ENCODE measurements at places on chromosomes 13 and 19.

GRCh38 chr13:105363261-105364190 is 1171.9 kb downstream of the EFNB2 start:
- DNase-seq, result peak; percentile 61

- no peak for DNase-seq
Measured at GRCh38 chr13:111325941-111326620, 5.6 kb downstream of the TEX29 start.

GRCh38 chr19:8361921-8362793 is 1.8 kb upstream of the ANGPTL4 start:
- no peak for DNase-seq

GRCh38 chr19:3283246-3283751 is 58.8 kb downstream of the CELF5 start:
- no peak for DNase-seq

GRCh38 chr19:19321141-19321577 is 530 bp downstream of the MAU2 start:
- no peak for DNase-seq

GRCh38 chr13:35871561-35871960 is 259.6 kb downstream of the DCLK1 start:
- no peak for DNase-seq

GRCh38 chr13:96680898-96681297 is 313.4 kb downstream of the OXGR1 start:
- no peak for DNase-seq

GRCh38 chr19:49497789-49498103 is 1.5 kb downstream of the RPS11 start:
- no peak for DNase-seq

DNA sequence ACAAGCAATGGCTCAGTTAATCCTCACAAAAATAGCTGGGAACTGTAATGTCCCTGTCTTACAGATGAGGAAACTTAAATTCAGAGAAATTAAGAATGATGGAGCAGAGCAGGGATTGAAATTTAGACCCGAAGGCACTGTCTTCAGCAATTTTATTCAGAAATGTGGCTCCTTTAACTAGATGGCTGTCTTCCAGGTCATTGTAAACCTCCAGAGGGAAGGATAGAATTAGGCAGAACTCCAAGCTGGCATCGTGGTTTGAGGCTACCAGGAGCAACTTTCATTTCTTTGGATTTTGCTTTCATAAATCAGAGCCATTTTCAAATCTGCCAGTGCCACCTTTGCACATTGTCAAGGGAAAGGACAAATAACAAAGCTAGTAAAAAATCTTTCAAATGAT is 339.0 kb downstream of the DCT start:
- DNase-seq, result peak; percentile 5

GRCh38 chr19:53867225-53868090 is at the start of gene MYADM:
Gene MYADM (plus strand): TSS chr19:53867883. CDS start chr19:53873530, 5,647 bp downstream.
- DNase-seq, result no peak

DNA sequence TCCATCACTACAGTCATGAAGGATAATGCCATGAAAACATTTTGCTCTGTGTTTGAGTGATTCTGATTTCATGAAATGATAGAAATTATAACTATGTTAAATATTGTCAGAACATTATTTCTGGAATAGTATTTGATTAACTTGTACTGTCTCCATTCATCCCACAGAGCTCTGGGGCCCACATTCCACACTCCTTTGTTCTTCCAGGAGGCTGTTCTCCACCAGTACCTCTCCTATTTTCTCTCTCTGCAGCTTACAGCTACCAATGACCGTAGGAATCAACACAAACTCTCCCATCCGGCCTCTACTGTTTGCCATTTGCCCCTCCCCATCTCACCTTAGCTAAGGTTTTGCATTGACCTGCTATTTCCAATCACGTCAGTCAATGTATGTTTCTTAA is 240.9 kb downstream of the LMO7 start:
- DNase-seq, result no peak

DNA sequence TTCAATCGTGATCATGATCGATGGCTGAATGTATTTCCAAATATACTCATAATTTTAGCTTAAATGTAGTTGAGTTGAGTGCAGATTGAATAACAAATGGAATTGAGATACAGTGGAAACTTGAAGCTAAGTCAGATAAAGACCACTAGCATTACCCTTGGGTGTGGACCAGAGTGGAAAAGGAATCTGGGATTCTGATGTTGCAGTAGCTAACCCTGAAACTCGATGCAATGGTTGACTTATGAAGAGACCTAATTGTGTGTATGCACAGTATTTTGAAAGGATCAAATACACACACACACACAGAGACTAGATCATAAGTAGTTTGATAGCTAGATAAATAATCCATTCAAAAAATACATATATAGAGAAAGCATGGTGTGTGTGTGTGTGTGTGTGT is 135.8 kb downstream of the RXFP2 start:
- DNase-seq, result no peak

- no peak for DNase-seq
Measured at GRCh38 chr19:10422046-10422461, 1.7 kb downstream of the PDE4A start.

GRCh38 chr13:66482836-66483235 is 747.3 kb downstream of the PCDH9 start:
- DNase-seq, result no peak

DNA sequence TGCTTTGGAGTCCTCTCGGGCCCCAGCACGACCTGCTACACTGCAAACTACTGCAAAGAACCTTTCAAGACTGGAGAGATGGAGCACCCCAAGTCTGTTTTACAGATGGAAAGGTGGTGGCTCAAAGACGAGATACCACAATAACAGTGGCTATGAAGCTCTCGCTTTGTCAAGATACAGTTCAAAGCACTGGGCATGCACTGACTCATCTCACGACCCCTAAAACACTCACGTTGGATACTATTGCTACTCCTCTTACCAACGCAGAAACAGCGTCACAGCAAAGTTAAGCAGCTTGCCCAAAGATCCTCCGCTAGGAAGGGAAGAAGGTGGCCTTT is 24.0 kb upstream of the LAIR1 start:
- no peak for DNase-seq

DNA sequence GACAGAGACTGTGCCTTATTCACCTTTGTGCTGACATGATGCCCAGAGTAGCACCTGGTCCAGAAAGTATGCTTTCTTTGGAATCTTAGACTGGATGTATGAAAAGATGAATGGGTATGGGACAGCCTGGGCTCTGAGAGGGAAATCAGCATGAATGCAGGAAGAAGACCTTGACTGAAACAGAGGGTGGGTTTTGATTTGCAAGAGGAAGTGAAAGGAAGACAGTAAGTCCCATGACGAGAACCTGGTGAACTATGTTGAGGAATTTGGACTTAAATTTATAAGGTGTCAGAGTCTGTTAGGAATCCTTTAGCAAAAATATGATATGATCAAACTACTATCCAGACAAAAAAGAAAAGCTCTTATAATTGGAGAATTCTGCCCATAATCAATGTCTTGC is 301.9 kb downstream of the SPRY2 start:
- no peak for DNase-seq

DNA sequence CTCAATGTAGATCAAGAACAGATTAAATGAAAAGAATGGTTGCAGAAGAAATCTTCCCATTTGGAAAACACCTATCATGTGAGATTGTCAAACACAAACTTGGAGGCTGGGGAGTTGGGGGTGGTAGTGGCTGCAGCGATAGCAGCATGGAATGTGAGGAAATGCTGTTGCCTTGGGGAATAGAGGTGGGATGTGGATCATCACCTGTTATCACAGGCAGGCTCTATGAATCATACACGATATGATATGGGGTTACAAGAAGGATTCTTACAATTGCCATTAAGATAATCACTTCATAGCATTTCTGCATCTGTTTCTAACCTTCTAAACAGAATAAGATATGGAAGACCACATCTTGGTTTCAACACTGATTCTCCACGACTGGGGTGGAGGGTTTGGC is 88.7 kb downstream of the RNASEH2B start:
- DNase-seq, result no peak

DNA sequence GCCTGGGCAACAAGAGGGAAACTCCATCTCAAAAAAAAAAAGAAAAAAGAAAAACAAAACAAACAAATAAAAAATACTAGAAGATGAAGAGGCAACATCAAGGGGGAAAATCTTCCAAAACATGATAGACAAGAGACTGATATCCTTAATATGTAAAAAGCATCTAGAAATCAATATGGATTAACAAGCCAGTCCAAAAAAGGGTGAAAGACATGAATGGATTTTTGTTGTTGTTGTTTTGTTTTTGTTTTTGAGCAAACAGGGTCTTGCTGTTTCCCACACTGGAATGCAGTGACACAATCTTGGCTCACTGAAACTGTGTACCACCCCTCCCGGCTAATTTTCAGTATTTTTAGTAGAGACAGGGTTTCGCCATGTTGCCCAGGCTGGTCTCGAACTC is 4.0 kb upstream of the TINCR start:
- no peak for DNase-seq

DNA sequence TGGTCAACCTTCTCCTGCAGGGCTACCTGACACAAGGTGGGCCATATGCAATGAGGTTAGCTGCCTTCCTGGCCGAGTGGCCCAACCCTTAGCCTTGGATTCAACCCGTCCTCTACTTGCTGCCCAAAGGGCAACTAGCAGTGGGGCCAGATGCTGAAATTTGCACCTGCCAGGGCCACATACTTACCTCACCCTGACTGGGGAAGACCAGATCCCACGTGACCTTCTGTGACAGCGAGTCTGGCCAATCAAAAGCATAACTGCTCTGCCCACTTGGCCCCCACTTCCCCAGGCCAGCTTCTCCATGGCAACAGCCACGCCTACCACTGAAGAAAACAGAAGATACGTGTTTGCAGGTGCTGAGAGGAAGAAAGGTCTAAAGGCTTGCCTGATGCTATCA is 10.9 kb downstream of the PEG3 start:
- DNase-seq, result no peak

DNA sequence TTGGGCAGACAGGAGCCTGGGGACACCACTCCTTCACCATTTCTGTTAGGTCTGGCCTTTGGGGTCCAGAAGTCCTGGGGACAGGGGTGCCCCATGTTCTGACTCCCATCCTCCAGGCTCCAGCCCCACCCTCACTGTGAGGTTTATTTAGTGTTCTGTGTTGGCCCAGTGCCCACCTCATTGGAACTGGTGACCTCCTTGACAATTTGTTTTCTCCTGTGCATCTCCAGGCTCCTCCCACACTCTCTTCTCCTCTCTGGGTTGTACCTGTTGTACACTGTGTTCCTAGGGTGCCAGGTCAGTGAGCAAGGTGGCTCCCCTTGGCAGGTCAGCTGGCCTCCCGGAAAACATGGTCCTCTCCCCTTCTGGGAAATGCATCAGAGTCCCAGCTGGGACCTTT is 110.8 kb downstream of the ZNF536 start:
- no peak for DNase-seq

DNA sequence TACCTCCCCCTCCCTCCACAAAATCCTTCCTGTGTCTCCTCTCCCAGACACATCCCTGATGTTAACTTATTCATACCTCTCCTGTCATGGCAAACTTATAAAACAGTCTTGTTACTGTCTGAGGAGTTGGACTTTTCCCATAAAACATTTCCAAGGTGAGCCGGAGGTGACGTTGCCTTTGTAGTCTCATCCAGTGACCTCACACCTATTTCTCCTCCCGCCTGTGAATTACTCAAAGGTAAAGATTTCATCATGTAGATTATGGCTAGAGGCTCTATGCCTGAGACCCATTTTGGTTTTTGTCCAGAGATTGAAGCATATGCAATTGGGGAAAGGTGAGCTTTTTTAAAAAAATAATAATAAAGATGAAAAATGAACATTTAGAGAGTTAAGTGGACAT is 529.0 kb downstream of the MYO16 start:
- no peak for DNase-seq

DNA sequence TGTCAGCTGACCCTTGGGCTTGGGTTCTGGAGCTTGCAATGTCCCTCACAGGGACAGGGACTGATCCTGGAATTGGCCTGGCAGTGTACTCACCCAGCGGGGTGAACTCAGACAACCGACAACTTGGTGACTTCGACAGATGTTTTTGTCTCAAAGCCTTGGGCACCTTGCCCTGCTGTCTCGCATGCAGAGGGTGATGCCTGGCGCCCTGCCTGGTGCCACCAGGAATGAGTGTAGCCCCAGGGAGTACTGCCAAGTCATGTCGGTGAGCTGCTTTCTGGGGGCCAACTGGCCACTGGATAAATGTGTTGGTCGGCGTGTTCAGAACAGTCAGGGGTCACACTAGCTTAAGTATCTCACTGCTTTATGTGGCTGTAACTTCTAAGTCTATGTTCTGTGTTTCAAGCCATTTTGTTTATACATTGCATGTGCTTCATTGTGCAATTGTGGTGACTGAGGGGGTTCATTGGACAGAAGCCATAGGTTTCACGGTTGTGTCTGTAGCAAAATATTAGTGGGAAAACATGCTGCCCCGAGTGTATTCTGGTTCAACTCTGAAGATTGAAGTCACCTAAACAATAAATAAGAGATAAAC is 96.3 kb upstream of the TNFSF11 start:
- no peak for DNase-seq

DNA sequence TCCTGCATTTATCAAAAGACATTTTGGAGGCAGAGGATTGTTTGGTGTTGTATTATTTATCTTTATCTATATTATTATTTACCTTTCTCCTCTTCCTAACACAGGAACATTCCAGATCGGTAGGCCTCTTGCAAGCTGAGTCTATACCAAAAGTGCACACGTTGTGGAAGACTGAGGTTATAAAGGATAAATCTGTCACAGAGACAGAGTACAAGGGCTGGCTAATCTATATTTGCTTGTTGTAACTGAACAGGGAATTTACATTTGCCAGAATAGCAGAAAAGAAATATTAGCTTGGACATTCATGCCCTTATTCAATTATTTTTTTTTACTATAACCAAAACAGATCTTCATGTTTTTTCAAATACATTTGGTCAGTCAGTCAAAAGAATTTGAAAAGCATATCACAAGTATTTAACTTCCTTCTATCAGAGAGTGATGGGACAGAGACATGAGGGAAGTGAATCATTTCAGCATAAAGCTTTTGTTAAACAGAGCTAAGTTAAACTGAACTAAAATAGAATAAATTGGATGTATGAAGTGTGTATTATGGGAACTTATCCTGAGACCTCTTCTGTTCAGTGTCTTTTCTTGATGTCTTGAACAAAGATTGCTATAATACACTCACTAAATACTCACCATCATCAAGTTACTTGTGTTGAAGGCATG is 352.5 kb downstream of the DNAJC15 start:
- DNase-seq, result no peak

DNA sequence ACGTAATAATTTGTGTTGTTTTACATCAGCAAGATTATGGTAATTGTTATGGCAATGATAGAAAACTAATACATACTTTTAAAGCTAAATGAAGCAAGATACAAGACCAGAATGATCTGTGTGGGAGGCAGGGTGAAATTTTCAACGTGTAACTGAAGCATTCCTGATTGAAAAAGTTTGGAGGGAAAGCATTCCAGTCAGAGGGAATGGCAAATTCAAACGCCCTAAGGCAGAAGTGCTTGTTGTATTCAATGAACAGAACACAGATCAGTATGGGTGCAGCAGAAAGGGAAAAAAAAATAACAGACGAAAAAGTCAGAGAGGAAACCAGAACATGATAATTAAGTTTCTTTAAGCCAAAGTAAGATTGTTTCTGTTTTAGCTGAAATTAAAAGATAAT is 928.5 kb upstream of the SLITRK1 start:
- DNase-seq, result no peak

GRCh38 chr19:13958043-13958442 is 5.7 kb downstream of the DCAF15 start:
- no peak for DNase-seq

- DNase-seq, result no peak
Measured at GRCh38 chr13:88464851-88465250, 793.7 kb downstream of the SLITRK5 start.

Measured in NCI-H2081 (cell line).